ENCODE measurements at places on chromosomes 3 and 15.

GRCh38 chr3:62659660-62660059 is 215.6 kb downstream of the CADPS start:
- no peaks in the 10 kb centered on the region for H3K27me3 ChIP-seq
- no peak for DNase-seq
- H3K4me1 ChIP-seq = no peaks in the 10 kb centered on the region
- H3K4me3 ChIP-seq = no peak overlapping the region

DNA sequence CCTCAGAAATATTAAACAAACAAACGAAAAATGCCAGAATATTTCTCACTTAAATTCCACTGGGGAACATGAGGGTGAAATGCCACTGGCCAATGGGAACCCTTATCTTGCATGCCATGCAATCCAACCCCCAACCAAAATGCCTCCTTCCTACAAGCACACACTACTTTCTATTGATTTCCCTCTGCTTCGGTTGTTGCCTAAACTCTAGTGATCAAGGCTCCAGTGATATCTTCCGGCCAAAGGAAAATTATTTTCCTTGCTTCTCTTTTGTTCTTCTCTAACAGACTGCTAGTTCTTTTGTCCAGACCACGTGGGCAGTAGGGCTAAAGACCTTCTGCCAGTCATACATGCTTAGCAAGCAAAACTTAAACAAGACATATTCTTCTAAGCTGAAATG is 115.7 kb downstream of the TMCC1 start:
- no peak overlapping the region for H3K27ac ChIP-seq
- DNase-seq = no peak
- H3K4me1 ChIP-seq = no peaks in the 10 kb centered on the region
- no peak overlapping the region for H3K4me3 ChIP-seq
- H3K36me3 ChIP-seq = no peaks in the 10 kb centered on the region

DNA sequence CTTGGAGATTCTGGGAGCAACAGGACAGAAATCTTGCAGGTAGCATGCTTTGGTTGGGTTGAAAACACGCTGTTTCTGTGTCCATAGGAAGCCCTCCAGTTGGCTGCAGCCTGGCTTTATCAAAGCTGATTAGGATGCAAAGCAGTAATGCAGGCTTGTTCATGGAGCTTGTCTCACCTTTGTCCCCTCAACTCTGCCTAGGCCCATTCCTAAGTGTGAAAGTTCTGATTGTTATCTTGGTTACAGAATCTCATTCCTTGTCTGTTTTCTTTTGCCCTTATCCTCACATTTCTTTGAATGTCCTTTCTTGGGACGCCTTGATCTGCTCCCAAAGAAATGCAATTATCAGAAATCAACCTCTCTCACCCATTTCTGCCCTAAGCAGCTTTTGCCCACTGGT is 83.5 kb downstream of the IL20RB start:
- H3K4me1 ChIP-seq = no peaks in the 10 kb centered on the region
- no peak overlapping the region for H3K27ac ChIP-seq
- H3K36me3 ChIP-seq = no peaks in the 10 kb centered on the region
- no peak for DNase-seq

GRCh38 chr3:123741041-123741511 is 143.1 kb downstream of the MYLK start:
- H3K27me3 ChIP-seq = no peaks in the 10 kb centered on the region
- no peak for DNase-seq
- no peak overlapping the region for H3K4me3 ChIP-seq
- no peaks in the 10 kb centered on the region for H3K4me1 ChIP-seq
- no peaks in the 10 kb centered on the region for H3K36me3 ChIP-seq

- H3K4me3 ChIP-seq = no peak overlapping the region
- no peak for DNase-seq
- H3K27ac ChIP-seq = no peak overlapping the region
- H3K4me1 ChIP-seq = no peaks in the 10 kb centered on the region
These were observed 20.3 kb downstream of the CDAN1 start for GRCh38 chr15:42716626-42717025.

DNA sequence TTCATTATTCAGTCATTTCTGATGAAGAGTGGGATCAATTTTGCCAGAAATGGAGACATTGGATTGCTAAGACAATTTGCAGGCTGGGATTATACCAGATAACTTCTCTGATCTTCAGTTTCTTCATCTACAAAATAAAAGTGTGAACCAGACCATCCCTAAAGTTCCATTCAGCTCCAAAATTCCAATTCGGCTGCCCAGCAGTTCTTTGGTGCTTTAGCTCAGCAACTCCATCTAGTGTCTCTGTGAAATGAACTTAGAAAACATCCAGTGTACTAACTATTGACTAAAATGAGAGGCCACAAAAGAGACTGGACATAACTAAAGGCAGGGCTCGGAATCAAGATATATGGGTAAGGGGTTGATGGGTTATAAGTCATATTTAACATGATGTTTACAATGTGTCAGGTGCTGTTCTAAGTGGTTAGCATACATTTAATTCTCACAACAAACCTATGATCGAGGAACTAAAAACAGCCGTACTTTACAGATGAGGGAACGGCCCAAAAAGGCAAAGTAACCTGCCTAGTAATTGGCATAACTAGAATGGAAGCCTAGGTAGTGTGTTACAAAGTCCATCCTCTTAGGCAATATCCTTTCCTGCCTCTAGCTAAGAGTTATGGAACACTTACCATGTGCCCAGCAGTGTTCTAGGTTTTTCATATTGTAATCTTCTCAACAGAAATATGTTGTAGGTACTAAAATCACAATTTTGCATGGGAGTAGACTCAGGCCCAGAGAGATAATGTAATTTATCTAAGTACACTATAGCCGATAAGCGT is 17.0 kb downstream of the THAP10 start:
- H3K27ac ChIP-seq = no peak overlapping the region
- H3K36me3 ChIP-seq = no peaks in the 10 kb centered on the region
- DNase-seq = no peak

DNA sequence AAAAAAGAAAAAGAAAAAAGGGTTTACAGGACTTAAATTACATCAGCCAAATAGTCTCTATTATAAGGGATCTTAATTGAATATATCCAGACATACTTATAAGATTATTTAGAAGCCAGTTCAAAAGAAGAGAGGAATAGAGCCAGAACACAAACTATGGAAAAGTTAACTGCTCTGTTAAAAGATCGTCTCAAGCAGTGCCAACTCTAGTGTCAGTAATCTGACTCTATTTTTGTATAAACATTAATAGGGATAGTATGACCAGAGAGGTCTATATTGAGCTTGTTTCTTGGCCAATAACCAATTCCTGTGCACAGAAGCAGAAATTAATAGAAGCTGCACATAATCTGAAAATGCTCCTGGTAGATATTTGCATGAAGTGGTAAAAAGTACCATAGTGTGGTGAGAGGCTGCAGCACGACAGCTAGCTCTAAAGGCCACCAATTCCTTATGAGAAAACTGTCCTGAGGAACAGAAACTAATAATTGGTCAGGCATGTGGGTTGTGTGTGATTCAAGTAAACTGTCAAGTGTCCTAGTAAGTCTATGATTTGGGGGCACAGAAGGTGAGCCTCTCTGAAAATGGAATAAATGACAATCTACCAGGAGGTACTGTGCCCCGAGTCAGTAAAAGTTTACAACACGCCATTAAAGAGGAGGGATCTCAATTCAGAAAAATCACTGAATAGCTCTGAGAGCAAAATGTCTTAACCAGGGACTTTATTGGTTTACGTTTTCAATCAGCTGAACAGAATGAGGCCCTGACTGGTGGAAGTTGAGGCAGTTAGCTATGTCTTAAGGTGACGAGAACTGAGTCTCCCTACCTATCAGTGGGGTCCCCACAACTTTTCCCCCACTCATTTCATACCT is 51.5 kb upstream of the NANOGP8 start:
- no peaks in the 10 kb centered on the region for H3K36me3 ChIP-seq
- no peak overlapping the region for H3K27ac ChIP-seq
- DNase-seq = no peak
- H3K27me3 ChIP-seq = no peaks in the 10 kb centered on the region
- H3K4me3 ChIP-seq = no peak overlapping the region

DNA sequence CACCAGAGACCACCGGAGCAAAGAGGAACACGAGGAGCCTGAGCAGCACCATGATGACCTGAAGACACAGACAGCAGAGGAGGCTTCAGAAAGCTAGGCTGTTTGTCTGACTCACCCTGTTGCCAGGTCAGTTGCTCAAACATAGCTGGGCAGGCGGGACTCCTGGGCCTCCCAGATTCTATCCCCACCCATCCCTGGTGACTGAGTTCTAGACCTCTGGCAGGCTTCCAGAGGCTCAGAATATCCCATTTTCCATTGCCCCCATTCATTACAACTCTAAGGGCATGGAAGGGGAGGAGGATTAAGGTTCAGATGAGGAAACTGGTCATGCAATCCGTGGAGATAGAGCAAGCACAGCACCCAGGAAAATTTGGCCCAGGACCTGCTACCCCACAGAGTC is at the start of gene CDHR4:
Gene CDHR4, minus strand, starts transcription at position 113 of the 400 bp plus-strand sequence. Its CDS starts 61 bp downstream, at position 52.
- H3K4me3 ChIP-seq = no peak within 1 kb of the TSS
- no peak within 1 kb of the TSS for H3K27ac ChIP-seq
- peaks cover 16% of the 10 kb centered on the region for H3K27me3 ChIP-seq
- no peaks in the 10 kb centered on the region for H3K36me3 ChIP-seq
- peaks cover 7% of the 10 kb centered on the region for H3K4me1 ChIP-seq

- no peaks in the 10 kb centered on the region for H3K36me3 ChIP-seq
- H3K4me1 ChIP-seq = no peaks in the 10 kb centered on the region
- no peak overlapping the region for H3K27ac ChIP-seq
- no peak for DNase-seq
- H3K4me3 ChIP-seq = no peak overlapping the region
These were observed 71.9 kb upstream of the SLC6A11 start for GRCh38 chr3:10744098-10744465.

- H3K27me3 ChIP-seq = no peaks in the 10 kb centered on the region
- no peak overlapping the region for H3K27ac ChIP-seq
- no peaks in the 10 kb centered on the region for H3K4me1 ChIP-seq
These were observed 102.1 kb upstream of the FHIT start for GRCh38 chr3:61353382-61353781.

DNA sequence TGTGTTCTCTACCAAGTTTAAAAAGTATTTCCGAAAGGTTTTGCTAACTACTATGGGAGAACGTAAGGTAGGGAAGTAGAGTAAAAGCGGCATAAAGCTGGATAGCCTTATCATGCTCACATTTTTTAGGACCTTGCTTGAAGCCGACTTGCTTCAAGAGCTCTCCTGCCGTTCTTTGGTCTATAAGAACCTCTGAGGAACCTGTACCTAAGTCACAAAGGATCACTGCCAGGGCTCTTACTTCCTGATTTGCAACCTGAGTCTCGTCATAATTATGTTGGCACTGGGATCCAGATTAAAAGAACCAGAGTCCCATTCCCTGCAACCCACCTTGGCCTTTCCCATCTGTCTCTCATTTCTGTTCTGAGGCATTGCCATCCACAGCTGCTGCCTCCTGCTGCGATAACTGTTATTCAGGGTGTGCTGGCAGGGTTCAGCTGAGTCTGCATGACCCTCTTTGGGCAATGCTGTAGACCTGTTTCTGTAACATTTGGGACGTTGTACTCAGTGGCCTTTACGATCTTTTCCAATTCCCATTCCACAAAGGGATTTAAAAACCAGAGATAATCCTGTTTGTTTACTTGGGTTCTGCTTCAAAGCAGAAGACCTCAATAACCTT is 131.0 kb upstream of the UMPS start:
- no peaks in the 10 kb centered on the region for H3K4me1 ChIP-seq
- H3K27me3 ChIP-seq = no peaks in the 10 kb centered on the region
- no peaks in the 10 kb centered on the region for H3K36me3 ChIP-seq
- no peak overlapping the region for H3K27ac ChIP-seq
- DNase-seq = no peak
- no peak overlapping the region for H3K4me3 ChIP-seq

DNA sequence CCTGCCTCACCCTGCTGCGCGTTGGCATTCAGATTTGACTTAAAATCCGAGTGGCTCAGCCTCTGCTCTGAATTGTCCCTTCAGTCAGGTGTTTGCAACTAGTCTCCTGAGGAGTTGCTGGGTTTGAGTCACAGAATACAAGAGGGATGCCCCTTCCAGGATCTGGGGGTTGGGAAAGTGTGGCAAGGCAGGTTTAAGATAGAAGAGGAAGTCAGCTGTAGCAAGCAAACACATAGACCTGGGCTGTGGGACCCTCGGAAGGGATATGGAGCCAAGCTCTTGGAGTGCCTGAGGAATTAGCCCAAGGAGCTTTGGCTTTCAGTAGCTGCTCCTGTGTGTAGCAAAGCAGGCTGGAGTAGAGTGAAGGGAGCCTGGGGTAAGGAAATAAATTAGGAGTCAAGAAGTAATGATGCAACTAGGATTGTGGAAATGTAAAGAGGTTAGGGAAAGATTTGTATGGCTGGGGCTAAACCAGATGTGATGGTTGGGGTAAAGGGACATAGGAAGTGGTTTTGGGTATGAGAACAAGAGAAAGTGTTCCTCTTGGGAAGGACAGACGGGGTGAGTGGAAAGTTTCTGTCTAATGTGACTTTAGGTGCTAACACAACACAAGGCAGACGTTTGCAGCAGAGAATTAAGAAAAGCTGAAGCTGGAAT is 41.2 kb downstream of the RAB7A start:
- H3K4me1 ChIP-seq = no peaks in the 10 kb centered on the region
- H3K27me3 ChIP-seq = no peaks in the 10 kb centered on the region
- no peak overlapping the region for H3K27ac ChIP-seq
- no peak for DNase-seq

DNA sequence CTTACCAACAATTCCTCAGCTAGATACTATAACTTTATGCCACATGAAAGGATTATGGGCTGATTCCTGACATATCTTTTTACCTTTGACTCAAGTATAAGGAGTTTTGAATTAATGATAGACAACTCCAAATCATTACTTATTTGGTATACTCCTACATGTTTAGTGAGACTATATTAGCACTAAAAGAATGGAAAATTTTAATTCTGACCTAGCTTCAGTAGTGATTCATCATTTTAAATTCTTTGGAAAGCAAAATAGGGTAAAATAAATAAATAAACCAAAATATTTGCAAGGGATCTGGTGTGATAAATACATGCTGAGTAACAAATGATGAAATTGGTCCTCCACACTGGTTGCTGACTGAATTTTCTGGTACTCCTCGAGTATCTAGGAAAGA is 42.3 kb upstream of the VGLL3 start:
- H3K36me3 ChIP-seq = no peaks in the 10 kb centered on the region
- no peak overlapping the region for H3K27ac ChIP-seq
- H3K4me1 ChIP-seq = no peaks in the 10 kb centered on the region
- DNase-seq = no peak
- no peaks in the 10 kb centered on the region for H3K27me3 ChIP-seq
- no peak overlapping the region for H3K4me3 ChIP-seq

DNA sequence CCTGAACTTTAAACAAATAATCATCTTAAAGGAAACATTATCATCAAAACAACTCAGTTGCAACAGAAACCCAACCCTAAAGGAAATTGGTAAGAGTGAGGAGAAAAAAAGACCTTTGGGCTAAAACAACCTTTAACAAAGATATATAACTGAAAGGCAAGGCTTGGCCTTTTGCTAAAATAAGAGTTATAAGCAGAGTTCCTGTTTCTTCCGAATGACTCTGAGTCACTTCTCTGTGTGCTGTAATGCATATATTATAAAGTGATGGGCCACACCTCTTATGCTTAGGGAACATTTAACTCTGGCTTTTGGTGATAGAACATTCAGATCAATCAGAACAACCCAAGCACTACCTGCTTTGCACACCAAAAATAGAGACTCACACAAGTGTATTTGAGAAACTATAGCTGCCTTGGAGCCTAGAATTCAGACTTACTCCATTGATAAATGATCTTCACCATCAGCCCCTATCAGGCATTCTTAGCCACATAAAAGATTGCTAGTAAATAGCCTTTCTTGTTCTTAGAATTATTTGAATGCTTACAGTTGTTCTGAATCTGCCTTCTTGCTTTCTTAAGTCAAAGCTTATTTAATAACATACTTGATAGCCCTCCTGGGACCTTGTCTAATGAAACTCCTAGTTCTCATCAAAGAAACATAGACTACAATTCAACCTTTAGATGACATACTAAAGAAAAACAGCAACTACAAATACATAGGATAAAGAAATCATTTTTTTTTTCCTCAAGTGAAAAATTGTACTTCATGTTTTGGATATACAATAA is 294.2 kb upstream of the SEMA6D start:
- no peaks in the 10 kb centered on the region for H3K27me3 ChIP-seq
- H3K4me1 ChIP-seq = no peaks in the 10 kb centered on the region
- DNase-seq = no peak
- no peaks in the 10 kb centered on the region for H3K36me3 ChIP-seq

Measured in H1 (cell line).